Stimulated activated CD8-positive, alpha-beta memory T cell treated with anti-CD3 and anti-CD28 coated beads, Interleukin-15, amount 100 ng/mL, for 1 hour (primary cell): ENCODE measurements at places on chromosomes 16 and 17.
A peak's percentile ranks its signal among the peaks of the same experiment; 100 is the strongest.

DNA sequence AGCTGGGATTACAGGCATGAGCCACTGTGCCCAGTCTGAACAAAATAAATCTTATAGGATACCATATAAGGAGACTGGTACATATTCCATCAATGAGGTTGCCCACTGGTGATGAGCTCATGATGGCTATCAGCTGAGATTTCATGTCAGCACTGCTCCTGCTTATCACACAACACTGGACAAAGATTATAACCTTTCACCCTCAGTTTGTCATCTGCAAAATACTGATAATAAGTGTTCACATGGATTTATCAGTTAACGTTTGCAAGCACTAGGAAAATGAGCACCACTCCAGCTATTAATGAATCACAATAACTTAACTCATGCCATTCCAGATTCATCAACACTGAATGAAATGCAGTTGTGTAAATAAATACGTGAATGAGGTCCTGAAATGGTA lies 83.7 kb downstream of the SSH2 start:
- DNase-seq, result no peak

DNA sequence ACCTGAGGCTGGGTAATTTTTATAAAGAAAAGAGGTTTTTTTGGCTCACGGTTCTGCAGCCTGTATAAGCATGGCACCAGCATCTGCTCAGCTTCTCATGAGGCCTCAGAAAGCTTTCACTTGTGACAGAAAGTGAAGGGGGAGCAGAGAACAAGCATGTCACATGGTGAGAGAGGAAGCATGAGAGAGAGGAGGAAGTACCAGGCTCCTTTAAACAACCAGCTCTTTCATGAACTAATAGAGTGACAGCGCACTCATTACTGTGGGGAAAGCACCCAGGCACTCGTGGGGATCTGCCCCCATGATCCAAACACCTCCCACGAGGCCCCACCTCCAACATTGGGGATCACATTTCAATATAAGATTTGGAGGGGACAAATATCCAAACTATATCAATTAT lies 86.8 kb downstream of the USP32 start:
- DNase-seq, result no peak

DNA sequence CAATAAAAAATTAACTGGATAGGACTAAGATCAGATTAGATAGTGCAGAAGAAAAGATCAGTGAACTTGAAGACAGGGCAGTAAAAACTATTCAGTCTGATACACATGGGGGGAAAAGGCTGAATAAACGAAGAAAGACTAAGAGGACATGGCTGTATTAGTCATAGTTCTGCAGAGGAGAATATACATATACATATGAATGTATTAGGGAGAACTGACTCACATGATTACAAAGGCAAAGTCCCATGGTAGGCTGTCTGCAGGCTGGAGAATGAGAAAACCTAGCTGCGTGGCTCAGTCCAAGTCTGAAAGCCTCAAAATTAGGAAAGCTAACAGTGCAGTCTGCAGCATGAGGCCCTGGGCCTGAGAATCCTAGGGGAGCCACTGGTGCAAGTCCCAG lies 98.2 kb upstream of the GNAO1 start:
- no peak for DNase-seq

DNA sequence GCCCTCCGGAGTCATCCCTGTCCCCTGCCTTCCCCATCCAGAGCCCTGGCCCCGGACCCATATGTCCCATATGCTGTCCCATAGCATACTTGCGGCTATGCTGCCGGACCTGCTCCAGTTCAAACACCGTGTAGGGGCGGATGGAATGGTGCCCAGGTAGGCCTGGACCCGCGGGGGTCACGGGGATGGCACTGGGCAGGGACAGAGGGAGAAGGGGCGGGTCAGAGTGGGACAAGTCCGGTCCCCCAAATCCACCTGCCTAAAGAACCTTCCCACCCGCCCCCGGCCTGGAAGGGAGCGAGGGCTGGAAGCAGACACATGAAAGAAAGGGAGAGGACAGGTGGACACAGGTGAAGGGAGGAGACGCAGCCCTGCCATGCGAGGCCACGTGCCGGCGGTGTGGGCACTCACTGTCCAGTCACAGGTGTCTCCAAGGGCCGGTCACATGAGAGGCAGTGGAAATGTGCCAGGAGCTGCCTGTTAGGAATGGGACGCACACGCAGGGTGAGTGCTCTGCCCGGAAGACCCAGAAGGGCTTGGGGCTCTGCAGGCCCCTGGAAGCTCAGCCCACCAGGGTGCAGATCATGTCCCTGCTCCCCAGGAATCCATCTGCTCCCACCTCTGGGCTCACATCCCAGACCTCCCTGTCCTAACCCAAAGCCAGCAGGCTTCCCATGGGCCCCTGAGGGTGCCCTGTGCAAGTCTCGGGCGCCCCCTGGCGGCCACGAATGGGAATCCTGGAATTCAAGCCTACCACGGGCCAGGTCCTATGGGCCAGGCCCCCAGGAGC lies 14.0 kb downstream of the UBALD2 start:
- peak; percentile 78 for DNase-seq

DNA sequence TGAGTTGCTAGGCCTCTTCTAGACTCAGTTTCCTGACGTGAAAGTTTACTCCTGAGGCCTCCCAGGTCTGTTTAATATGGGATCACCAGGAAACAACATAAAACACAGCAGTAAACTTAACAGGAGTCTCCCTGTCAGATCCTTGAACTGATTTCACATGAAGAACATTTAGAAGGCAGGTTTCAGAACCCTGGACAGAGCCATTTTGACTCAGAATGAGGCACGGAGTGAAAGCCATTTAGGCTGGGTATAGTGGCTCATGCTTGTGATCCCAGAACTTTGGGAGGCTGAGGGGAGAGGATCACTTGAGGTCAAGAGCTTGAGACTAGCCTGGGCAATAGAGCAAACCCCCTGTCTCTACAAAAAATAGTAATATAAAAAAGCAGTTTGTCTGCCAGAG lies 289.1 kb downstream of the CA10 start:
- no peak for DNase-seq

DNA sequence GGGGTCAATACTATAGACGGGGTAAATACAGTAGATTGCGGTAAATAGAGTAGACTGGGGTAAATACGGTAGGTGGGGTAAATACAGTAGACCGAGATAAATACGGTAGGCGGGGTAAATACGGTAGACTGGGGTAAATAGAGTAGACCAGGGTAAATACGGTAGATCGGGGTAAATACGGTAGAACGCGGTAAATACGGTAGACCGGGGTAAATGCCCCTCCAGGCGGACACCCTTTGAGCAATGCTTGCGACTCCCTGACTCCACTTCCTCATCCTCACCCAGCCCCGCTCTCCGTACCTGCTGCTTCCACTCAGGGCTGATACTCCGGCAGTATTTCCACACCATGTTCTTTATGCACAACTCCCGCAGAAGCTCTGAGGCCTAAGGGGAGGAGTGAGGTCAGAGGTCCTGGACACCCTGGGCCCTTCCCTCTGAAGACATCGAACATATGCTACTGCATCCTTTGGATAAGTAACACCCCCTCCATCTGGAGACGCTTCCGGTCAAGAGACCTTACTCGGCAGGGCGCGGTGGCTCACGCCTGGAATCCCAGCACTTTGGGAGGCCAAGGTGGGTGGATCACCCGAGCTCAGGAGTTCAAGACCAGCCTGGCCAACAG lies 13.3 kb upstream of the CRK start:
- DNase-seq, result no peak

DNA sequence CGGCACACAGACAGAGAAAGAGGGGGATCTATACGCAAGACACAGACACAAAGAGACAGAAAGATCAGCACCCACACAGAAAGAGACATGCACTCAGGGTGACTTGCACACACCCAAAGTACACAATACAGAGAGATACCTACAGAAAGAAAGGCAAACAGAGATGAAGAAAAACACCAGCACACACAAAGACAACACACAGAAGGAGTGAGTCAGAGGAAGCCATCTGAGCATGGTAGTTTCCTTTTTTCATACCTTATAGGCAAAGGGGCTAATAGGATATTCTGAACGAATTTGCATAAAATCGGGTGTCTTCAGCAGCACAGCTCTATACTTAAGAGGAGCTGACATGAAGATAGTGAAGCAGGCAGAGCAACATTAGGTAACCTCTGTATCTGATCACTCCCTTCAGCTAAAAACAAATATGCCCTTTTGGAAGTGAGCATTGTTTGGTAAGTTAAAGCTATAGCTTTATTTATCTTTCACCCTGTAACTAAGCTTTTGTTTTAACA lies 198.6 kb downstream of the AATF start:
- no peak for DNase-seq

DNA sequence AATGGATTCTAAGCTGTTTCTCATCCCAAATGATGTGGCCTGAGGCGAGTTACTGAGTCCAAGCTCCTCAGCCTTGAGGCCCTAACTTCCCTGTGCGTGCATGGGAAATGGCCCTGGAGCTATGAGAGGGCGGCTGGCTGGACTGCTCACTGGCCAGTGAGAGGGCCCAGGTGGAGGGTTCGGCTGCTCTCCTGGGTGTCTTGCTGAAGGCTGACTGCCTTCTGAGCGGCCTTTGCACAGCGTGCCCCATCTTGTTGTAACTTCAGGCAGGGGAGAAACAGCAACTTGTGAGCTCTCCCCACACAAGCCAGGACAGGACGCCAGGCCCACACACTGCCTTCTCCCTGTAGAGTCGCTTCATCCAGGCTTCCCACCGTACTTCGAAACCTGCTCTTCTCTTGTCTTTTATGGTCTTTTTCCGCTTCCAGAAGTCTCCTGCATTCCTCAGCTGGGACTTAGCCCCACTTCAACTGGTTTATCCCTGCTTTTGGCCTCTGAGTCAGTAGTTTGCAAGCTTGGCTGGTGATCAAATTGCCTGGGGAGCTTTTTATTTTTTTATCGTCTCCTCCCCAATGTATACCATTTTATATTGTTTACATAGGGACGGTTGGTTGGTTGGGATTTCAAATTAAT lies 13.3 kb downstream of the CDH3 start:
- no peak for DNase-seq

DNA sequence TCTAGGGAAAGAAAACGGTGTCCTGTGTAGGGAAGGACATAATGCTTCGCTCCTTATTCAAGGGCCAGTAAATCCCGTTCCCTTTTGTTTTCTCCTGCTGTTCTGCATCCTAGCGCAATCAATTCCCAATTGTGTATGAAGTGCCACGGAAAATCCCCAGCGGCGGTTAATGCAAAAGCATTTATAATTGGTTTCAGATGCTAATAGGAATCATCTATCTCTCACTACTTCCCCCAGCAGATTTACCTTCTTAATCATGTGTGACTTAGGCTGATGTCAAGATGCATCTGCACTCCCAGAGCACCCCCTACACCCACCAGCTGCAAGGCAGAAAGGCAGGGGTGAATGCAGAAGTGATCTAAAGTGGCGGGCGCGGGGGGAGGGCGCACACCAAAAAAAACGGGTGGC lies 32.7 kb upstream of the SSTR2 start:
- no peak for DNase-seq

DNA sequence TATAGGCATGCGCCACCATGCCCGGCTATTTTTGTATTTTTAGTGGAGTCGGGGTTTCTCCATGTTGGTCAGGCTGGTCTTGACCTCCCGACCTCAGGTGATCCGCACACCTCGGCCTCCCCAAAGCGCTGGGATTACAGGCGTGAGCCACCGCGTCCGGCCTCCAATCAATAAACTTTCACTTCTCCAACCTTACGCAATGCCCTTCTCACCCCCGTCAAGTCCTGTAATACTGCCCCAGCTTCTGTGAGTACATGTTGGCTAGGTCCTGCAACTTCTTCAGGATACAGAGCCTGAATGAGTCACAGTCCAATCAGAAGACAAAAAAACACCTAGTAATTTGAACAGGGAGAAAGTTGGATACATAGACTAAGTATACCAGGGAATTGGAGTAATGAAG lies 47.1 kb upstream of the PHOSPHO1 start:
- no peak for DNase-seq

DNA sequence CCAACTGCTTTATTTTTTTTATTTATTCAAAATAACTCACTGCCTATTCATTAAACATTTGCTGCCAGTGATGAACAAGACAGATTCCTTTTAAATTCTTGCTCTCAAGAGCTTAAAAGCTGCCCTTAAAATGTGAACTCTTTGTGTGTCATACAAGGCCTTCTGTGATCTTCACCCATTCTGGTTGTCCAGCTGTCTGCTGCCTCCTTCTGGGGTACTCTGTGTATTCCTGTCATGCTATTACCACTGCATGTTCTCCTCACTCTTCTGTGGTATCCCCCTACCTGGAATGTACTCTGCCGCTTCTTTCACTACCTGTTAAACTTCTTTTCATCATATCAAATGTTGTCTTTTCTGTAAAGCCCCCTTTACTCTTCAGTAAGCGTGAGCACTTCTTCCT lies 165.8 kb downstream of the CHD9 start:
- DNase-seq, result no peak

GRCh38 chr16:58051296-58051695 lies 25.7 kb downstream of the MMP15 start:
- DNase-seq, result no peak

DNA sequence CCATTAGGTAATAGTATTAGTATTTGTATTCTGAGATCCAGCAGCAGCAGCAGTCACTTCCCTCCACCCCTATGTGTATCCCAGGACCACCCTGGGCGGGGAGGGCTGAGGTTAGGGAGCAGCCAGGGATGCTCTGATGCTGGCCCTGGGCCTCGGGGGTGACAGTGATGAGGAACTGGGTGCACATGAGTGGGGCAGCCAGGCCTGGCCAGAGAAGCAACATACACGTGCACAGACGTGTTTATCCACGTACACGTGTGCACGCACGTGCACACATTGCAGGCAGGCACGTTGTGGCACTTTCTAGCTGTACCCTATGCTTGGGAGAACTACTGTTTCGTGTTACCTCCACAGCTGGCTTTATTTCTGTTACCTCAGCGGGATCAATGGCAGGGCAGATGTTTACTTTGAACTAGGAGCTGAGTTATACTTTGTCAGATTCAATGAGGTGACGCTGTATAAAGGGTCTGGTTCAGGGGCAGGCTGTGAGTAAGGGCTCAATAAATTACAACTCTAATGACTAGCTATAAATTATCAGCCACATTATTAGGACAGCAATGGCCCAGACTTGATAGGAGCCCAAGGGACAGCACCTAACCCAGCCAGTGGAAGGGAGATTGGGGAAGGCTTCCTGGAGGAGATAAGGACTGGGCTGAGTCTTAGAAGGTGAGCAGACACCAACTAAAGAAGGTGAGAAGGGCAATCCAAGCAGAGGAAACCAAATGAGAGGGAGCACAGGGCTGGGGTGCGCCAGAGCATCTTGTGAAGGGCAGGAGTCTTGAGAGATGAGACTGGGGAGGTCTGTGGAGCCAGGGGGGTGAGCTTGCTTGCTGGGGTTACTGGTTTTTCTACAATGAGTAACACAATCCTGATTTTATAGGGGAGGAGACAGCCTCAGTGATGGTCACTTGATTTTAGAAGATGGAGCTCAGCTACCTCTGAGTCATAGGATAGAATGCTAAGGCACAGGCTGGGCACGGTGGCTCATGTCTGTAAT lies 22.4 kb upstream of the CA4 start:
- DNase-seq, result no peak

- DNase-seq, result no peak
Measured at GRCh38 chr17:50947782-50948543, 81.8 kb upstream of the TOB1 start.

- no peak for DNase-seq
Measured at GRCh38 chr16:16778332-16778731, 399.4 kb downstream of the NPIPA7 start.

DNA sequence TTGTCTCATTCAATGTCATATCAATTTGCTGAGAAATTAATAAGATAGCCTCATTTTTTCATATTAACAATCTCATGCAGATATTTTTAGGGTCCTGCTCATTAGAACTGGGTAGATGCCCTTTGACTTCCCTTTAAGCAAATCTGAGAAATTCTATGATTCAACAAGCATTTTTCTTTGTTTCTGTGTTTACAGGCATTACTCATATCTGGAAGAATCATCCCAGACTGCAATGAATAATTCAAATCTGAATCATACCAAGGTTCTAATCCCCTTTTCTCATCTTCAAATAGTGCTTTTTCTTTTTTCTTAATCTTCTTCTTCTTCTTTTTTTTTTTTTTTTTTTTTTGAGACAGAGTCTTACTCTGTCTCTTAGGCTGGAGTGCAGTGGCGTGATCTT lies 69.2 kb upstream of the KIFC3 start:
- no peak for DNase-seq
